ENCODE measurements at places on chromosomes 1 and 21. TPM values are rescaled to one million over a fixed set of nuclear protein-coding genes. Genes with fewer than 3 reads are reported as not detected.

The HCRTR1 gene
- total RNA-seq = not detected

The RSPO1 gene
- 0.10 TPM for total RNA-seq

The ARHGAP29 gene
- total RNA-seq = 11.2 TPM

The LCE5A gene
- total RNA-seq = not detected

The RCOR3 gene
- 32.5 TPM for total RNA-seq

Data from A549 treated with AZD2906 at 1 μM for 4 hours (cell line).